RWPE1 (cell line): ENCODE measurements at places on chromosomes 2 and 18.

GRCh38 chr2:47297767-47298425 lies 105.1 kb upstream of the MSH2 start:
- no peak for DNase-seq

DNA sequence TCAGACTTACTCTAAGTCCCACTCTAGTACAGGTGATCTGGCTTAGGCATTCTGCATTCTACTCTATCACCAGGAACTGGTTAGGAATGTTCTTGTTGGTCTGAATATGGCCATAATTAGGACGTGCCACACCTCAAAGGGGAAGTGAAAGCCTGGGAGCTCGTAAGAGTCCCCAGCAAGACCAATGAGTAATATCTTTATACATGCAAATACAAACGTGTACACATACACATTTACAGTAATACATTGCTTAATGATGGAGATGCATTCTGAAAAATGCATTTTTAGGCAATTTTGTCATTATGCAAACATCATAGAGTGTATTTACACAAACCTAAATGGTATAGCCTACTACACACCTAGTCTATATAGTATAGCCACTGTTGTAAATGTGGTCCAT lies 19.5 kb upstream of the ERCC3 start:
- no peak for DNase-seq

DNA sequence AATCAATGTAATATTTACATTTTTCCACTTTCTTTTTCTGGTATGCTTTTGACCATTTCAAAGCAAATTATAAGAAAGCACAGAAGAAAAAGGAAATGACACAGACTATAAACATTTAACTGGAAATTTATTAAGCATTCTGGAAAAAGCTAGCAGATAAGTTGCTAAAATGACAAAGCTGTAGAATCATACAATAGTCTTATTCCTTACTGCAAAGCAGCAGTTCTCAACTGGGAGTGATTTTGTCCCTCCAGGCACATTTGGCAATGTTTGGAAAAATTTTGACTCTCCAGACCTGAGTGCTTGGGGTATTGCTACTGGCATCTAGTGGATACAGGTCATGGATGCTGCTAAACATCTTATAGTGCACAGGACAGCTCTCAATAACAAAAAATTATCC lies 75.1 kb downstream of the MBD5 start:
- DNase-seq = no peak

- no peak for DNase-seq
Measured at GRCh38 chr2:172106108-172106961, 3.6 kb upstream of the DLX2 start.

- DNase-seq = no peak
Measured at GRCh38 chr2:221323513-221323912, 248.6 kb downstream of the EPHA4 start.

DNA sequence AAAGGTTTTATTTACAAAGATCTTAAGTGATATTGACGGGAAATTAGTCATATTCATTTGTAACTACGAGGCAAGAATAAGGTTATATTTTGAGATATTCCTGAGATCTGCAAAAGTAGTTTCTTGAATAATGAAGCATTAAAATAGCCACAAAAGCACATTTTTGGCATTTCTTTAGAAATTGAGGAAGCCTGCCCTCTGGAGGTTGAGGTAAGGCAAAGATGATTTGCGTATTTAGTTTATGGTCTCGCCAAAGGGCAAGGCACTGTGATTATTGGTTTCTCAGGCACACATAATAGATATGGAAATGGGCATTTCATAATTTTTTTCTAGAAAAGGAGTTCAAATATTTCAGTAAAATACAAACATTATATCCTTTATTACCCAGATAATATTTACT lies 143.7 kb upstream of the RPRM start:
- no peak for DNase-seq

- DNase-seq = no peak
Measured at GRCh38 chr2:215705771-215706361, 270.0 kb upstream of the FN1 start.

GRCh38 chr2:136247204-136247950 lies 129.4 kb upstream of the CXCR4 start:
- DNase-seq = no peak

DNA sequence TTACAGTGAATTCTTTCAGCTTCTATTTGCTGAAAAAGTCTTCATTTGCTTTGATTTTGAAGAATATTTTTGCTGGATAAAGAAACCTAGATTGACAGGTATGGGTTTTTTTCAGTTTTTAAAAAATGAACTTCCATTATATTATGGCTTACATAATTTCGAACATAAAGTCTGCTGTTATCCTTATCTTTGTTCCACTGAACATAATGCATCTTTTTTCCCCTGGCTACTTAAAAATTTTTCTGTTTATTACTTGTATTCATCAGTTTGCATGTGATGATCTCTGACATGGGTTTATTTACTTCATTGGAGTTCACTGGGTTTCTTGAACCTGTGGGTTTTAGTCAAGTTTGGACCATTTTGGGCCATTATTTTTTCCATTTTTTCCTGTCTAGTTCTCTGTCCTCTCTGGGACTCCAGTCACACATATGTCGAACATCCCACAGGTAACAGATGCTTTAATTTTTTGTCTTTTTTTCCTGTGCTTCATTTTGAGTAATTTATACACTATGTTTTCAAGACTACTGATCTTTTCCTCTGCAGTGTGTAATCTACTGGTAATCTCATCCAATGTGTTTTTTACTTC lies 33.1 kb downstream of the SEC11C start:
- no peak for DNase-seq
